ENCODE measurements at places on chromosomes 11 and 22.

DNA sequence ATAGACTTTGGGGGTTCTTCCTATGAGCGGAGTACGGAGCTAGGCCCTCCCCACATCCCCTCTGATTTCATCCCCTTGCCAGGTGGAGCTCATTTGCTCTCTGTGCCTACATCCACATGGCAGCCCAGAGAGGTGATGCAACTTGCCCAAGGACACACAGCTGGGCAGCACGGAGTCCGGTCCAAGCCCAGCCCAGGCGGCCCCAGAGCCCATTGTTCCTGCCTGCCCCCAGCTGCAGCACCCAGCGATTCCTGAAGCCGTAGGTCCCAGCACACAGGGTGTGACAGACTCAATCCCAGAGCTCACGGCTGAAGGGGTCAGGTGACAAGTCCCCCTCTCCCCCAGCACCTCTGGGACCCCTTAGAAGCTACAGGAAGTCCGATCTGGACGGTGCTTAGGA is 22.2 kb upstream of the RFPL3 start:
- H3K27ac ChIP-seq: no peak overlapping the region
- H3K36me3 ChIP-seq: no peaks in the 10 kb centered on the region
- no peaks in the 10 kb centered on the region for H3K4me1 ChIP-seq

DNA sequence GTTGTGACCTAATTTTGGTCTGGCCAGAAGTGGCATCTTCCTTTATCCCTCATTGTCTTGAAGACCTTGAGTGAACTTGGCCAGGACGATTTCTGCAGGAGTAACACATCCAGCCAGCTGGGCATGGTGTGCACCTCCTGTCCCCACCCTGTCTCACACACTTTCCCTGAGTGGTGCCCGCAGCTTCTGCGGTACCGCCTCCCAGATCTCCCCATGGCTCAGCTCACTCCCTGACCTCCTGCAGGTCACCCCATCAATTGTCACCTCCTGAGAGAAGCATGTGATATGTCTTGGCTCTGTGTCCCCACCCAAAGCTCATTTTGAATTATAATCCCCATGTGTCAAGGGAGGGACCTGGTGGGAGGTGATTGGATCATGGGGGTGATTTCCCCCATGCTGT is 50.2 kb upstream of the TP53I11 start:
- DNase-seq: no peak
- H3K4me1 ChIP-seq: no peaks in the 10 kb centered on the region
- no peak overlapping the region for H3K27ac ChIP-seq
- H3K27me3 ChIP-seq: no peaks in the 10 kb centered on the region

GRCh38 chr22:21642584-21643448 is 714 bp downstream of the SDF2L1 start:
- peaks cover 2% of the 10 kb centered on the region for H3K27me3 ChIP-seq
- peak; percentile 84 for DNase-seq
- peaks cover 30% of the 10 kb centered on the region for H3K4me1 ChIP-seq
- peak overlapping the region; percentile 85 for H3K4me3 ChIP-seq

GRCh38 chr11:65170058-65170534 is at the start of gene SPDYC:
Gene SPDYC, plus strand, starts transcription at chr11:65170233. Its CDS starts 1,125 bp downstream, at chr11:65171358.
- no peak for DNase-seq
- H3K4me1 ChIP-seq: peaks cover 5% of the 10 kb centered on the region
- H3K27me3 ChIP-seq: no peaks in the 10 kb centered on the region
- H3K27ac ChIP-seq: peak within 1 kb of the TSS; percentile 52
- no peak within 1 kb of the TSS for H3K4me3 ChIP-seq

DNA sequence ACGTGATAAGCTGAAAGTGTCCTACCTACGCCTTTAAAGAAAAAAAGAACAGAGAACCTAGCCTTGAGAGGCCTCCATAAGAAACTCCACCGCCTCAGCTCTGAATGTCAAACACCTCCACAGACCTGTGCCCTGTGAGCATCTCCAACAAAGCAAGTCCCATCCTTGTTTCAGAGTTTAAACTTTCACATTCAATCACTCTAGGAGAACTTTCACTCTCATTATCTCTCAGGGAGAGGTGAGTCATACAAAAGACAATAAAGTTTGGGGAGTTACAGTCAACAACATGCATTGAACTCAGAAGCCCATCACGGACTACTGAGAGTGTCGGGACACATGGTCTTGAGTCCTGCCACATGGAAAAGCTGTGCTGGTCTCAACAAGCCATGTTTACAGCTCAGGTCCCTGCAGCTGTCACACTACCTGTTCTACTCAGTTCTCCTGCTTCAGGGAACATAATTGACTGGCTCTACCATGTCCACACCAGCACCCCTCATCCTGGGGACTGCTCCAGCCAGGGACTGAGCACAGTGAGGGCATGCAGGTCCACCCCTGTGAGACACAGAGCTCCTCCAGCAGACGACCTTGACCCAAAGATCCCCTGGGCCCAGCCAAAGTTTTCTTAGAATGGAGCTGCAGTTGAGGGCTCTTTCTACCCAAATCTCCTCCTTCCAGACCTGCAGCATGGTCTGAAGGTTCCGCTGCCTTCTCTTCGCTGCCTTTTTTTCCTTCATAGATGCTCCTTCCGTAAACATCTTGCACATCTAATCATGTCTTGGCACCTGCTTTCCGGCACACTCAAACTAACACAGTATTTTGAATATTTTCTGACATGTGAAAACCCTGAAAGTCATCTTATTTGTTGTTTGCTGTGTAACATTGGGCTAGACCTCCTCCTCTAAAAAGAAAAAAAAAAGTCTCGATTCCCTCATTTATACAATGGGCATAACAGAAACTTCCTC is 114.9 kb downstream of the ETS1 start:
- peaks cover 94% of the 10 kb centered on the region for H3K36me3 ChIP-seq
- peaks cover 97% of the 10 kb centered on the region for H3K4me1 ChIP-seq
- no peaks in the 10 kb centered on the region for H3K27me3 ChIP-seq
- DNase-seq: peak; percentile 83
- H3K27ac ChIP-seq: peak overlapping the region; percentile 99

GRCh38 chr11:33543823-33544222 is 156.8 kb downstream of the C11orf91 start:
- no peaks in the 10 kb centered on the region for H3K36me3 ChIP-seq
- H3K4me1 ChIP-seq: no peaks in the 10 kb centered on the region
- H3K27ac ChIP-seq: no peak overlapping the region
- DNase-seq: no peak
- H3K27me3 ChIP-seq: peaks cover 27% of the 10 kb centered on the region

DNA sequence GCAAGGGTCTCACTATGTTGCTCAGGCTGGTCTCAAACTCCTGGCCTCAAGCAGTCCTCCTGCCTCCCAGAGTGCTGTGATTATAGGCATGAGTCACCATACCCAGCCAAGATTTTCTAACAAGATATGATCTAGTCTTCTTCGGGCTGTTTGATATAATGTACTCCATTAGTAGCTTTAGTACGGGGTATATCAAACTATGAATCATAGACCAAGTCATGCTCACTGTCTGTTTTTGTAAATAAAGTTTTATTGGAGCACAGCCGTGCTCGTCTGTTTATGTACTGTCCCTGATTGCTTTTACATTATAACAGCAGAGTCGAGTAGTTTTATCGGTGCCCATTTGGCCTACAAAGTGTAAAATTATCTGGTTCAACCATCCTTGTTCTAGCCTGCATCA is 43.9 kb upstream of the GRIK4 start:
- H3K4me3 ChIP-seq: no peak overlapping the region
- no peaks in the 10 kb centered on the region for H3K4me1 ChIP-seq
- peaks cover 14% of the 10 kb centered on the region for H3K36me3 ChIP-seq
- no peak overlapping the region for H3K27ac ChIP-seq
- no peaks in the 10 kb centered on the region for H3K27me3 ChIP-seq
- no peak for DNase-seq

DNA sequence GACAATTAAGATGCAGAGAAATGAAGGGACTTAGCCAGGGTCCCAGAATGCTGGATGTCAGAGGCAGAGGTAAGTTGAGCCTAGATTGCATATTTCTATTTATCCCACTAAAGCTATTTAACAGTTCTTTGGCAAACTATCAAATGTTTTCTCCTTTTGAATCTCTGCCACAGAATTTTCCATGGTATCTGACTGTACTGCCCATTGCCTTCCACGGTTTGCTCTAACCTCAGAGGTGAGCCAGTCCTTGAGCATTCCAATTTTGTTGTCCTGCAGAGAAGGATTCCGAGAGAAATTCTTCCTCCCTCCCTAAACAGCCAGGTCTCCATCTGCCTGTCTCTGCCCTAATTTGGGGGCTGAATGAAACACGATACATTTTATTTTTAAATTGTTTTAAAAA is 368.3 kb upstream of the SYN3 start:
- no peak overlapping the region for H3K27ac ChIP-seq
- H3K27me3 ChIP-seq: no peaks in the 10 kb centered on the region
- H3K4me1 ChIP-seq: no peaks in the 10 kb centered on the region
- DNase-seq: no peak
- H3K4me3 ChIP-seq: no peak overlapping the region

DNA sequence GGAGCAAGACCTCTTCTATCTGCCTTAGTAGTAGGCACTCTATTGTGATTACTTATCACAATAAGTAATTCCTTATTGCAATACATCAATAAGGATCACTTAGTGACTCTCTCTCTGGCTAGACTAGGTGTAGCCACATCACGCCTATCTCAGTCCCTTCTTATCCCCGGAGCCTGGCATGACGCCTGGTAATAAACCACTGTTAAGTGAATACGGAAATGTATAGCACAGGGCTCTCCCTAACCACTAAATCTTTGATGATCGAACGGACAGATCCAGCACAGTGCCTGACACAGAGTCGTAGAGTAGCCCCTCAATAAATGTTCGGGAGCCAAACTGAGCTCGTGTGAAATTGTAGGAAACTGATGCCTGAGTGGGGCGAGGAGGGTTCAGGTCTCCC is 143.3 kb downstream of the FBXO7 start:
- no peak for DNase-seq
- H3K4me3 ChIP-seq: no peak overlapping the region
- no peak overlapping the region for H3K27ac ChIP-seq
- H3K36me3 ChIP-seq: no peaks in the 10 kb centered on the region
- no peaks in the 10 kb centered on the region for H3K4me1 ChIP-seq
- H3K27me3 ChIP-seq: no peaks in the 10 kb centered on the region

GRCh38 chr11:122691549-122692150 is 36.1 kb downstream of the UBASH3B start:
- peak overlapping the region; percentile 80 for H3K27ac ChIP-seq
- no peak for DNase-seq
- peaks cover 79% of the 10 kb centered on the region for H3K4me1 ChIP-seq
- H3K36me3 ChIP-seq: peaks cover 3% of the 10 kb centered on the region
- no peaks in the 10 kb centered on the region for H3K27me3 ChIP-seq
- peak overlapping the region; percentile 46 for H3K4me3 ChIP-seq

DNA sequence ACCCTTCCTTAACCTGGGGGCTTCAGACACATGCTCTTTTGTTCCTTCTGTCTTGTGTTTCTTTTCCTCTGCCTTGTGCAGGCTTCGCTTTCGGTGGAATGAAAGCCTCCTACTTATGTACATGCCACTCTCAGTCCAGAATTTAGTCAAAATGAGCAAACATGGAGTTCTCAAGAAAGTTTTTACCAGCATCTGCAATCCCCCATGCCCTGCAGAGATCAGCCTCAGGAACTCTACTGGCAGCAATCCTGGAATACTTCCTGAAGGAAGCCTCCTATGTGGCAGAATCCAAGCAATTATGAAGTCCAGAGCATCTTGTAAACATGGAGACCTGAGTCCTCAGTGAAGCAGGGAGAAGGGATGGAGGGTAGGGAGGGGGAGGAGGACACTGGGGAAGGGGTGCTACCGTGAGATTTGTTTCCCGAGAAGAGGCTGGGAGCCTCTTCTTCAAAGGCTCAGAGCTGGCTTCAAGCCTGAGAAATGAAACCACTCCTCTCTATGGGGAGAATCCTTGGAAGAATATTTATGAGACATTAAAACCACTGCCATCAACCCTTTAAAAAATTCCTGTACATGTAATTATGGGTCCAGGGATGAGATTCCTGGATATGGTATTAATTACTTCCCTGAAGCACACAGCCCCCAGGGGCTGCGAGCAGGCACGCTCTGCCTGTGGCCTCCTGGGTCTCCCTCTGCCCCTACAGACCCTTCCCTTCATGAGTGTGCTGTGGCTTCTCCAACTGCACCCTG is 58.4 kb downstream of the TENM4 start:
- H3K36me3 ChIP-seq: no peaks in the 10 kb centered on the region
- no peak for DNase-seq
- no peak overlapping the region for H3K27ac ChIP-seq
- H3K4me1 ChIP-seq: no peaks in the 10 kb centered on the region
- H3K27me3 ChIP-seq: peaks cover 2% of the 10 kb centered on the region

- no peak overlapping the region for H3K4me3 ChIP-seq
- no peaks in the 10 kb centered on the region for H3K4me1 ChIP-seq
- no peak overlapping the region for H3K27ac ChIP-seq
- no peak for DNase-seq
These were observed 109.3 kb downstream of the ARL14EP start for GRCh38 chr11:30432178-30432577.

- no peak for DNase-seq
- no peaks in the 10 kb centered on the region for H3K4me1 ChIP-seq
- no peaks in the 10 kb centered on the region for H3K36me3 ChIP-seq
- no peak overlapping the region for H3K27ac ChIP-seq
- no peaks in the 10 kb centered on the region for H3K27me3 ChIP-seq
These were observed 619.9 kb downstream of the CNTN5 start for GRCh38 chr11:99640671-99641070.

DNA sequence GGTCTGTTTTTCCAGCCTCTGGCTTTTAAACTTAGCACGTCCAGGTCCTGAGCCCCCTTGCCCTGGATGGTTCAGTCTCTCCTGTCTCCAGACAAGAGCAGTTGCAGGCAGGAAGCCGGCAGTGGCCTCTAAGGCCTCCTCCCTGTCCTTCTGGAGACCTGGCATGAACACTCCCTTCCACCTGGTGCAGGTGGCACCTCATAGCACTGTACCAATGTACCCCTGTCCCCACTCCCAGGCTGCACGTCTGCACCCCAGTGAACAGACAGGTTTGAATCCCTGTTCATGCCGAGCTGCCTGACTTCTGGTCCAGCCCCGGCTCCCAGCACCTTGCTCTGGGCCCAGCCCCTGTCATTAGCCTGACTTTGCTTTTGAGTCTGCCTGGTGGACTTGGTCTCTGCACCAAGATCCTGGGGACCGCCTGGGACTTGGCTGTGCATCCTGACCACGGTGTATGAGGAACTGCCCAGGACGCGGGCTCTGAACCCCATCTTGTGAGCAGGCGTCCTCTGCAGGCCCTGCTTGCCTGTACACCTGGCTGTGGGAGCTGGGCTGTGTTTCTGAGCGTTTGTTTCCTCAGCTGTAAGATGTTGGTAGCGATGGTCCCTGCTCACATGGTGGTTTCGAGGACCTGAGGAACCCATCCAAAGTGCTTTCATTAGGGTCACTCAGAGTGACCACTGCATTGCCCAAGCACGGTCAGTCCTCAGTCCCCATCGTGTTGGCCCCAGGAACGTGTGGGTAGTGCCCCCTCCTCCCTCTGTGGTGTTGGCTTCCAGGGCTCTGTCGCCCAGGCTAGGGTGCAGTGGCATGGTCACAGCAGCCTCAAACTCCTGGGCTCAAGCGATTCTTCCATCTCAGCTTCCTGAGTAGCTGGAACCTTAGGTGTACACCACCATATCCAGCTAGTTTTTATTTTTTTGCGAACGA is 75.0 kb upstream of the SHANK2 start:
- H3K4me1 ChIP-seq: no peaks in the 10 kb centered on the region
- H3K27ac ChIP-seq: no peak overlapping the region
- no peaks in the 10 kb centered on the region for H3K36me3 ChIP-seq
- DNase-seq: no peak
- H3K27me3 ChIP-seq: peaks cover 8% of the 10 kb centered on the region

Measured in activated CD4-positive, alpha-beta T cell treated with anti-CD3 and anti-CD28 coated beads for 36 hours (primary cell).